ENCODE measurements at places on chromosomes 5 and 9. TPM values are rescaled to one million over a fixed set of nuclear protein-coding genes. Genes with fewer than 3 reads are reported as not detected.

Gene ZNF782
- total RNA-seq: 4.3 TPM

Gene GLRA1
- not detected for total RNA-seq

DNA sequence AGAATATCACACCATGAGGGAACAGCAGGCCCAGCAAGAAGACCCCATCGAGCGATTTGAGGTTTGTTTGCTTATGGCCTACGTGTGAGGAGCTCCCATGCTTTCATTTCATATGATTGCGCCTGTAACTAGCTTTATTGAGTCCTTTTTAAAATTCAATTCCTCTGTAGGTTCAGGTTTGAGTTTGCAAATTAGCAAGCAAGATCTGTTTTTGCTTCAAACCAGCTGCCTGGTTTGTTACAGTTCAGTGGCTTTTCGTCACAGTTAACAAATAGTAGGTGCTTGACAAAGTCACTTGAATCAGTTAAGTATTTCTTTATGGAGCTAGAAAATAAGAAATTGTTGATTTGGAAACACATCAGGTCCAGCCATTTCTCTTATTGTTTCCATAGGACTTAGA is 56.3 kb downstream of the GPR21 start:
- H3K27me3 ChIP-seq: no peaks in the 10 kb centered on the region
- no peak for DNase-seq
- H3K4me3 ChIP-seq: no peak overlapping the region
- H3K4me1 ChIP-seq: no peaks in the 10 kb centered on the region
- no peak overlapping the region for H3K27ac ChIP-seq
- H3K36me3 ChIP-seq: peaks cover 48% of the 10 kb centered on the region

DNA sequence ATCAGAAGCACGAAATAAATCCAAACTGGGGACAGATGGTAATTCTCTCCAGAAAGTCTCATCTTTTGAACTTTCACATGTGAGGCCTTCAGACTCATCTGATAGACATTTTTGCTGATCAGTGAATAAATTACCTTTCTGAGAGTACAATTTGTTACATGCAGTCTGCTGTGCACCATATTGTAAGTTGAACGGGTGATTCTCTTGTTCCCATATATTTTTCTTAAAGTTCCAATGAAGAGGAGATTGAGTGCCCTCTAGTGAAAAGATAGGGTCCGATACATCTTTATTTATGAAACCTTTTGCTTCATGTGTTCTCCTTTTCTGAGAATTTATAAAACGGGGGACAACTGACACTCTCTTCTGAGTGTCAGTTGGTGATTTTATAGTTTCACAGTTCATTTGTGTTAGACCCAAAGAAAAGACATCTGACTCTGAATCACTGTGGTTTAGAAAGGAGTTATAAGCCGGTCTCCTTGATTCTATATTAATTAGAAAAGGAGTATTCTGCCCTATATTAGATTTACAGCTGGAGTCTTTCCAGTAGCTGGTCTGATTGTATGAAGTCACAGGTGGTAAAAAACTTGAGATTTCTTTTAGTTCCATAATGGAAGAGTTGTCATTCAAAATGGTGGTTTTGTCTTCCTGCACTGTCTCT is 30.4 kb downstream of the GNG10 start:
- no peak overlapping the region for H3K4me3 ChIP-seq
- H3K36me3 ChIP-seq: no peaks in the 10 kb centered on the region
- peak; percentile 22 for DNase-seq
- H3K27ac ChIP-seq: no peak overlapping the region
- no peaks in the 10 kb centered on the region for H3K4me1 ChIP-seq

GRCh38 chr5:142529626-142530278 is 156.1 kb downstream of the FGF1 start:
- H3K27ac ChIP-seq: no peak overlapping the region
- no peaks in the 10 kb centered on the region for H3K27me3 ChIP-seq
- no peak for DNase-seq
- no peaks in the 10 kb centered on the region for H3K36me3 ChIP-seq

- no peak for DNase-seq
- no peak overlapping the region for H3K27ac ChIP-seq
- no peaks in the 10 kb centered on the region for H3K27me3 ChIP-seq
- H3K4me3 ChIP-seq: no peak overlapping the region
- no peaks in the 10 kb centered on the region for H3K36me3 ChIP-seq
Observed at GRCh38 chr9:92737611-92738299, 26.9 kb downstream of the BICD2 start.

- peaks cover 2% of the 10 kb centered on the region for H3K4me1 ChIP-seq
- peaks cover 4% of the 10 kb centered on the region for H3K27me3 ChIP-seq
- H3K4me3 ChIP-seq: no peak overlapping the region
- DNase-seq: no peak
- H3K27ac ChIP-seq: no peak overlapping the region
Observed at GRCh38 chr5:146082798-146083197, 22.6 kb downstream of the PLAC8L1 start.

Data from CD4-positive, alpha-beta T cell (primary cell).